ENCODE measurements at places on chromosomes 12 and 14. TPM values are rescaled to one million over a fixed set of nuclear protein-coding genes. Genes with fewer than 3 reads are reported as not detected.

GRCh38 chr14:21675566-21675965 is 1.9 kb upstream of the OR4E1 start:
- H3K36me3 ChIP-seq, result no peaks in the 10 kb centered on the region
- H3K4me3 ChIP-seq, result no peak overlapping the region
- H3K27me3 ChIP-seq, result no peaks in the 10 kb centered on the region
- no peak overlapping the region for H3K27ac ChIP-seq
- no peaks in the 10 kb centered on the region for H3K4me1 ChIP-seq

FAM161B gene
- 3.4 TPM for total RNA-seq

GRCh38 chr14:59305836-59306555 is 117.5 kb downstream of the DAAM1 start:
- H3K4me1 ChIP-seq, result peaks cover 16% of the 10 kb centered on the region
- H3K4me3 ChIP-seq, result no peak overlapping the region
- peak overlapping the region; percentile 61 for H3K27ac ChIP-seq
- no peak for DNase-seq
- H3K36me3 ChIP-seq, result no peaks in the 10 kb centered on the region
- H3K27me3 ChIP-seq, result no peaks in the 10 kb centered on the region

- no peaks in the 10 kb centered on the region for H3K36me3 ChIP-seq
- DNase-seq, result no peak
- H3K27ac ChIP-seq, result no peak overlapping the region
These were observed 425.8 kb downstream of the NPAS3 start for GRCh38 chr14:33364466-33364865.

DNA sequence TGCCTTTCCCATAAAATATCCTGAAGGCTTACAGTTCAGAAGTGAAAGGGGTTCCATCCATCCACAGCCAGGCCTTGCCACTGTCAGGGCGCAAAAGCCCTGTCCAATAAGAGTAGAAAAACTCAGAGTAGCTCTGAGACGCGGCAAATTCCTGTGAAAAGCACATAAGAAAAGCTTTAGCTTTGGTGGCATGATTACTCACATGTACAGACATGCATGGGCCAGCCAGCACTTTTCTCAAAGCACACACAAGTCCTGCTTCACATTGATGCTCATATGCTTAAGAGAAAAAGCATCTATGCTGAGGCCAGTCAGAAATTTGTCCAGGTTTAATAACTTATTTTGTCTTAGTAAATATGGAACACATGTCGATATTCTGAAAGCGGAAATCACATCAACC is 25.5 kb downstream of the CLEC1A start:
- no peak overlapping the region for H3K27ac ChIP-seq
- no peaks in the 10 kb centered on the region for H3K36me3 ChIP-seq
- no peaks in the 10 kb centered on the region for H3K27me3 ChIP-seq
- no peak overlapping the region for H3K4me3 ChIP-seq
- DNase-seq, result no peak
- peaks cover 2% of the 10 kb centered on the region for H3K4me1 ChIP-seq

SIX1 gene
- 0.79 TPM for total RNA-seq

ACRBP gene
- 5.0 TPM for total RNA-seq

GRCh38 chr12:93521225-93522080 is 51.0 kb upstream of the SOCS2 start:
- no peak overlapping the region for H3K27ac ChIP-seq
- no peak for DNase-seq
- peaks cover 17% of the 10 kb centered on the region for H3K4me1 ChIP-seq

- no peaks in the 10 kb centered on the region for H3K36me3 ChIP-seq
- H3K4me1 ChIP-seq, result peaks cover 13% of the 10 kb centered on the region
These were observed 41.0 kb downstream of the ZCRB1 start for GRCh38 chr12:42284876-42285275.

ABCC9 gene
- 0.16 TPM for total RNA-seq

DNA sequence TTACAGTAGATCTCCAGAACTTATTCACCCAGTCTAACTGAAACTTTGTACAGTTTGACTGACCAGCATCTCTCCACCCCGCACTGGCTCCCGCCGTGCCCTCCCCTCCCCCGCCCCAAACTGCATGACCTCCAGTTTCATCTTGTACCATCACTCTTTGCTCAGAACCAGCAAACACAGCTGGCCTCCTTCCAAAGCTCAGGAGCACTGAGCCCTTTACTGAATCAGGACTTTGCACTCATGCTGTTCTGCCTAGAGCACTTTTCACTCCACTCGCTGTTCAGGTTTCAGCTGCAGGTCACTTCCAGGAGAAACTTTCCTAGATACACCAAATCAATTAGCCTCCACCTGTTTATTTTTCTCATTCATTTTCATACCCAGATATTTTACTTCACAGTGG is 455.3 kb upstream of the PDE3A start:
- H3K27me3 ChIP-seq, result no peaks in the 10 kb centered on the region
- peak overlapping the region; percentile 18 for H3K4me3 ChIP-seq
- H3K4me1 ChIP-seq, result peaks cover 58% of the 10 kb centered on the region
- peak overlapping the region; percentile 63 for H3K27ac ChIP-seq
- DNase-seq, result no peak

- DNase-seq, result no peak
- H3K36me3 ChIP-seq, result peaks cover 13% of the 10 kb centered on the region
- no peak overlapping the region for H3K27ac ChIP-seq
- no peaks in the 10 kb centered on the region for H3K27me3 ChIP-seq
- H3K4me3 ChIP-seq, result no peak overlapping the region
These were observed 92.7 kb upstream of the PLEKHA5 start for GRCh38 chr12:19036673-19037357.

XRCC3 gene
- total RNA-seq, result 25.7 TPM

DNA sequence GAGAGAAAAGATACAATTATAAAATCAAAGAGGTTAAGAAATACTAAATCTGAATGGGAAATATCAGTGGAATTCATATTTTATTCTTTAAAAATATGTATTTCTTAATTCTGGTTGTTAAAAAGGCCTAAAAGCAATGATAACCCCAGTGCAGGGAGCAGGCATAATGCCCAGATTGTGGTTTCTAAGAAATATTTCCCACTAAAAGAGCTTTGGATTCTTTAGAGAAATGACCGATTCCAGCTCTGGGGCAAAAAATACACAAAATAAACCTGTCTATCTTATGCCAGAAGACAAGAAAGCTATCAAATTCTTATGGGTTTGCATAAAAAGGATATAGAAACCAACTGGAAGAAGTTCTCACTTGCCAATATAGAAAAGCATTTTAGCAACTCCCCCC is 71.6 kb downstream of the PDE6H start:
- no peak overlapping the region for H3K4me3 ChIP-seq
- H3K27me3 ChIP-seq, result peaks cover 3% of the 10 kb centered on the region
- no peak for DNase-seq
- H3K4me1 ChIP-seq, result no peaks in the 10 kb centered on the region
- H3K27ac ChIP-seq, result no peak overlapping the region

GRCh38 chr14:105421723-105422615 is 2.3 kb downstream of the MTA1 start:
- H3K27me3 ChIP-seq, result no peaks in the 10 kb centered on the region
- DNase-seq, result no peak
- H3K36me3 ChIP-seq, result peaks cover 12% of the 10 kb centered on the region

GRCh38 chr12:110373025-110373424 is 30.5 kb downstream of the ANAPC7 start:
- peaks cover 11% of the 10 kb centered on the region for H3K36me3 ChIP-seq
- no peak for DNase-seq
- no peak overlapping the region for H3K4me3 ChIP-seq
- no peaks in the 10 kb centered on the region for H3K4me1 ChIP-seq

Measured in progenitor cell of endocrine pancreas (in vitro differentiated cells).